ENCODE measurements at places on chromosomes 1 and 21.

GRCh38 chr1:248752161-248753028 is 3.2 kb downstream of the LYPD8 start:
- DNase-seq = no peak

DNA sequence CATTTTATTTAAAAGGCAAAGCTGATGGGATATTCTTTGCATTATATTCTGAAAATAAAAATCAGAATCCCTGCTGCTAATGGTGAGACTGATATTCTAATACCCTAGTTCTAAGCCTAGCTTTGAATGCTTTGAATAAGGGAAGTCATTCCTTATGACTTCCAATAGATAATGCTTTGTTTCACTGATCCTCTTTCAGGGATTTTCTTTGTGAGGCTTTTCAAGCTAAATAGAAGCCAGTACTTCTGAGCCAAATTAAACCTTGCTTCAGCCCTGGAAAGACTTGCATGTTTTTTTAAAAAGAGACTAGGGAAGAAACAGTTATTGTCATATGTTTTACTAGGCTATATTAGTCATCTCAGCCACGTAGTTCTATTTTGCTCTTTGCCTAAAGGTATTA is 68.5 kb upstream of the CACYBP start:
- DNase-seq = no peak

DNA sequence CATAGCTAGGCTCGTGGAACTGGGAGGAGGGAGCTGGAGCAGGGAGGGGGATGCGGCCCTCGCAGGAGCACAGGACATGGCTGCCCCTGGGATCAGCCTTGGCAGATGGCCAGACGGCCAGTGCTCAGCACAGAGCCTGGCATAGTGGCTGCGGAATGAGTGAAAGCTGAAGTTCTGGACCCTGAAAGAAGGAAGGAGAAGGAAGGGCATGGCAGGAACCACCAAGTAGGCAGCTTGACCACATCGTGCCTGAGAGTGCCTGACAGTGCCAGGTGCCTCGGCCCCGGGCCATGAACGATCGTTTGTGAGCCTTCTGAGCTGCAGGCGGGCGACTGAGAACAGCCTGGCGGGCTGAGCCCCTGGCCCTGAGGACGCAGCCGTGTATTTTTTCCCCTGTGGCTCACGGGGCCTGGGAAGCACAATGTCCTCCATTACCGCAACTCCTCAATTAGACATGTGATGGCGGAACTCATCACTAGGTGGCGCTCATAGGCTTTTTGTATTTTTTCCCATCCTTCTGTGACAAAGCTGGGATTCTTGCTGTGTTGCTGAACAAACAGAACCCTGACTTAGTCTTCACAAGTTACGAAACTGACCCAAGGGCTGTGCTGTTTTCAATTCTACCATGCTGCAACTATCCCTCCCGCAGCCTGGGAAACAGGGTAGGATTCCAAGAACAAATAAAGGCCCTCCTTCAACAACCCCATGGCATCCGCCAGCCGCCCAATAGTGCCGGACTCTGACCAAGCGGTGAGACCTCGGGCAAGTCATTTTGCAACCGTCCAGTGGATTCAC is 29.9 kb upstream of the TMEM61 start:
- peak; percentile 66 for DNase-seq

GRCh38 chr1:34538481-34538880 is 216.4 kb upstream of the GJB5 start:
- DNase-seq = no peak

DNA sequence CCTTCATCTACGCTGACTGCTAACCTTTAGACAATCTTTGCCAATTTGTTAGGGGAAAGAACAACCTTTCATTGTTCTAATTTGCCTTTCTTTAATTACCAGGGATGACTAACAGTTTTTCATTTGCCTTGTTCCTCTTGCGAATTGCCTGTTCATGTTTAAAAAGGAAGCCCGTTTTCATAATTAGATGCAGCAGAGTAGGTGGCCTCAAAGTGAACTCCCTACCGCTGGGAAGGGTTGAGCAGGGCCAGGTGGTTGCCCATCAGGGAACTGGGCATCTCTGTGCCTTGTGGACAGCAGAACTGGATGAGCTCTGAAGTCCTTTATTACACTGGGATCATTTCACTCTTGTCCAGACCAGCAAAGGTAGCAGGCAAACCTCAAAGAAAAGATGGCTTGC is 59.0 kb downstream of the HIVEP3 start:
- DNase-seq = no peak

GRCh38 chr1:153779781-153780541 is 4.8 kb downstream of the SLC27A3 start:
- DNase-seq = no peak
